ENCODE measurements at places on chromosomes 12 and 14.

- DNase-seq = no peak
These were observed 1.3 kb downstream of the STRAP start for GRCh38 chr12:15883536-15883935.

DNA sequence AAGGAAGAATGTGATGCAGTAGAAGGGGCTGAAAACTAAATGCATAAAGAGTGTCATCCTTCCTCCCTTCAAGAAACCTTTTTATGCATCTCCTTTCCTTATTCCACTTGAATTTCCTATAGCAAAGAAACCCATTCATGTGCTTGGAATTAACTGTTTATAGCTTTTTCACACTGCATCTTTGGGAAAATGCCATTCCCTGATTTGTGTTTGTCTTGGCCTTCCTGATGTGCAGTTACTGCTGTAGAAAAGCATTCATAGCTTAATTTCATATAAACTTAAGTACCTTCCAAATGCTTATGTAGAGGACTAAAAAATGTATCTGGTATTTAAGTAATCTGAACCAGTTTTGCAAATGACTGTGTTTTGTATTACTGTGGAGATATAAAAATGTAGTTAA lies 61.8 kb downstream of the SDR9C7 start:
- DNase-seq = no peak

DNA sequence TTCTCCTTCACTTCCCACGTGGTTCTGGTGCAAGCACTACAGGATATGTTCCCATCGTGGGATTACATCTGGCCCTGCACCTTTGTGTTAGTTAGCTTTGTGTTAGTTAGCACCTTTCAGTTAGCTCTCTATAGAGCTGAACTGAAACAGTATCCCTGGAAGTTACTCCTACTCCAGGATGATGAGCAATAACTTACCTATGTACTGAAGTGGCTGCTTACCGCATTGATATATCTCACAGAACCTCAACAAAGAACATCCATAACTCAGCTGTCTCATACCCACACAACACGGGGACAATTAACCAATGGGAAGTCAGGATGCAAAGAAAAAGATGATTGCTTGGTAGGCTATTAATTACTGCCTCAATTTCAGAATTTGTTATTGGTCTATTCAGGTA lies 146.6 kb downstream of the ASCL4 start:
- DNase-seq = no peak

DNA sequence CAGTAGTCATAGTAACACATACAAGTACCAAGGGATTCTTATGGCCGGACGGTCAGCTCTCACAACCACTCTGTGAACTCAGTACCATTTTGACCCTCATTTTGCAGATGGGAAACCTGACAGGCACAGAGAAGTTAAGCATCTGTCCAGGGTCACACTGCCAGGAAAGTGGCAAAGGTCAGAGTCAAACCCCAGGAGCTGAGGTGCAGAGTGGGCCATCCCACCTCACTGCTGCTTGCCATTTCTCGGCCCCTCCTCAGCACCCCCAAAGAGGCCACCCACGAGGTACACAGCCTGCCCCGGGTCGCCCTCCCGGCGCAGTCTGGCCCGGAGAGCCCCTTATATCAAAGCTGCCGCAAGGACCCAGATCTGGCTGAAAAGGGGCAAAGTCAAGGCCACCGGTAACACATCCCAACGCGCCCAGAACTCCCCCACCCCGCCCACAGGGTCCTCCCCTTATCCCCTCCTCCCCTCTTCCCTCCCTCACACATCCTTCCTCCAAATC lies 1.7 kb downstream of the NCOR2 start:
- no peak for DNase-seq

DNA sequence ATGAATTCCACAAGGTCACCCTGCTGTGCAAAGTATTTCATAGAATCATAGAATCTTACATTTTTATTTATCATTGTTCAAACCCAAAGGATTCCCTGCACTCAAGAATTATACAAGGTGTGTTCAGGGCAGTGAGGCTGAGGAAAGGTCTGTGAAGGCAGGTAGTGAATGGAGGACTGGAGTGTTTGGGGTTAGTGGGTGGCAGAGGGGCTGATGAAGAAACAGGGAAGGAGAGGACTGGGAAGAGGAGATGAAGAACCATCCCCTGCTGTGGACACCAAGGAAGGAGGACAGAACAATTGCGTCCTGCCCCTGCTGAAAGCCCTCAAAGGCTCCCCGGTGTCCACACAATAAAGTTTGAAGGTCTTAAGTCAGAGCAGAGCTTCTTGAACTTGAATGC lies 10.8 kb upstream of the BCDIN3D start:
- DNase-seq = no peak

DNA sequence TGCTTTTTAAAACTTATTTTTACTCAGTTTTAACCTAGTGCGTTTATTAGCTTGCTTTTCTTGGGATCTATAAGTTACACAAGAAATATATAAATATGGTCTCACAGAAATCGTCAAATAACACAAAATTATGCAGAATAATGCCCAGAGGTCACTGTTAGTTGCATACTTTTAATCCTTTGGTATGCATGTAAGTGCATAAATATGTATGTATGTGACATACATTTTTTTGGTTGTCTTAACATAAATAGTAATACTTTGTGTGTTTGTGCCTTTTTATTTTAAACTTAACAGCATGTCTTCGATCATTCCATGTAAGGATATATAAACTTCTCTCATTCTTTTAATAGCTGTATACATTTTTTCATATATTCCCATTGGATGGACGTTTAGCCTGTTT lies 459.6 kb downstream of the PCNX1 start:
- no peak for DNase-seq

DNA sequence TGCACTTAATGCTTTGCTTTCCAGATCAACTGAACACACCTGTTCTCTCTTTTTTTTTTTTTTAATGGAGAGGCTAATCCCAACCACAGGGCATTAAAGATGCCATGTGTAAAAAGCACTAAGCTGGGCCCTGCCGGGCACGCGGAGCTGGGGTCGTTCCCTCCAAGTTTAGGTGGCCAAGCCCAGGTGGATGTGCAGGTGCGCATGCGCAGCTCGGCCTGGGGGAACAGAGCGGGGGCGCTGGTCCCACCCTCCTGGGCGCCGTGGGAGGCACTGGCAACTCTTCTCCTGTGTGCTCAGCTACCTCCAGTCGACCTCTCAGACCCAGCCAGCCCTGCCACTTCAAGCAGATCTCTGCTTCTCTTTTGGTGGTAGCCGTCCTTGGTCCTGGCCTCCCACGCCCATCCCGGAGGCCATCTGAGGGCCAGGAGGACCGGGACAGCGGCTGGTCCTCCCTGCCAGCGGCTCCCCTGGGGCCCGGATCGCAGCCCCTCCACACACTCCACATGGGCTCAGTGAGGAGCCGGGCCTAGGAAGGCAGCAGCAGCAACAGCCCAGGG lies 679.3 kb downstream of the BCL11B start:
- no peak for DNase-seq

DNA sequence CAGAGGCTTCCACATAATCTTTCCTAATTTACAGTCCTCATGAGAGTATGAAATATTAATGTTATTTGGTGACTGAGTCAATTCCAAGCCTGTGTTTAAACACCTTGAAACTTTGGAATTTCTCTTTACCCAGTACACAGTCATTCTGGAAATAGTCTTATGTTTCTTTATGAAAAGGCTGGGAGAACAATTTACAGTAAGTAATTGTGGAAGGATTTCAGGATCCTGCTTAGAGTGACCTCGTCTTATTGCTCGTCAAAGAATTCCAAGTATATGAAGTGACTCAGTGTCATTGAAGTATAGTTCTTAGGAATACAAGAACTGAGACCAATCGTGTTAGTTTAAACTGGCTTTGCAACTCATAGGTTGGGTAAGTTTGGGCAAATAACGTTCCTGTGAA lies 634.2 kb downstream of the SLC16A7 start:
- DNase-seq = no peak
